Activated naive CD8-positive, alpha-beta T cell treated with anti-CD3 and anti-CD28 coated beads for 36 hours (primary cell): ENCODE measurements at places on chromosomes 16 and 17. TPM values are rescaled to one million over a fixed set of nuclear protein-coding genes. Genes with fewer than 3 reads are reported as not detected.

DNAH17 gene
- total RNA-seq: 0.33 TPM

CA5A gene
- not detected for total RNA-seq

DNA sequence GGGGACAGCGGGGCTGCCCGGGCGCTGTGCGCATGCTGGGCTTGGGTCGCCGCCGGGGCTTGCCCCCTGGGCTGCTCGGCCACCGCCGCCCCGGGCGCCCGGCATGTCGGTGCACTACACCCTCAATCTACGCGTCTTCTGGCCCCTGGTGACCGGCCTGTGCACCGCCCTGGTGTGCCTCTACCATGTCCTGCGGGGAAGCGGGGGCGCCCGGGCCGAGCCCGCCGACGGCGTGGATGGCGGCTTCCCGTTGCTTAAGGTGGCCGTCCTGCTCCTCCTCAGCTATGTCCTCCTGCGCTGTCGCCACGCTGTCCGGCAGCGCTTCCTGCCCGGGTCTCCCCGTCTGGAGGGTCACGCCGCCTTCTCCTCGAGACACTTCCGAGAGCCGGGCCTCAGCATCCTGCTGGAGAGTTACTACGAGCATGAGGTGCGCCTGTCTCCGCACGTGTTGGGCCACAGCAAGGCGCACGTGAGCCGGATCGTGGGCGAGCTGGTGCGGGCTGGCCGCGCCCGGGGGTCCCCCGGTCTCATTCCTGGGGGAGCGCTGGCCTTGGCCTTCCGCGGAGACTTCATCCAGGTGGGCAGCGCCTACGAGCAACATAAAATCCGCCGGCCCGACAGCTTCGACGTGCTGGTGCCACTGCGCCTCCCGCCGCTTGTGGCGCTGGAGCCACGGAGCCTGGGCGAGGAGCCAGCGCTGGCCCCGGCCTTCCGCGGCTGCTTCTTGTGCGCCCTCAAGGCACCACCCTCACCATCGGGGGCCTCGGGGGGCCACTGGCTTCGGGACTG lies 789 bp downstream of the ITPRIPL2 start:
- no peak for DNase-seq

DNA sequence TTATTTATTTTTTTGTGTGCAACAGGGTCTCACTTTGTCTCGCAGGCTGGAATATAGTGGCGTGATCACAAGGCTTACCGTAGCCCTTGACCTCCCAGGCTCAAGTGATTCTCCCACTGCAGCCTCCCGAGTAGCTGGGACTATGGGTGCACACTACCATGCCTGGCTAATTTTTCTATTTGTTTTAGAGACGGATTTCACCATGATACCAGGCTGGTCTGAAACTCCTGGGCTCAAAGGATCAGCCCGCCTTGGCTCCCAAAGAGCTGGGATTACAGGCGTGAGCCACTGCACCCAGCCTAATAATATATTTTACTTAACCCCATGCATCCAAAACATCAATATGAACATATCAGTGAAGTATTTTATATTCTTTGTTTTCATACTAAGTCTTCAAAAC lies 2.0 kb downstream of the CCDC200 start:
- DNase-seq: no peak

MMP25 gene
- total RNA-seq: 1.6 TPM
